Tongue (tissue), 3 donors: ENCODE measurements at places on chromosomes 2 and 18. TPM values are rescaled to one million over a fixed set of nuclear protein-coding genes. Genes with fewer than 3 reads are reported as not detected.

DNA sequence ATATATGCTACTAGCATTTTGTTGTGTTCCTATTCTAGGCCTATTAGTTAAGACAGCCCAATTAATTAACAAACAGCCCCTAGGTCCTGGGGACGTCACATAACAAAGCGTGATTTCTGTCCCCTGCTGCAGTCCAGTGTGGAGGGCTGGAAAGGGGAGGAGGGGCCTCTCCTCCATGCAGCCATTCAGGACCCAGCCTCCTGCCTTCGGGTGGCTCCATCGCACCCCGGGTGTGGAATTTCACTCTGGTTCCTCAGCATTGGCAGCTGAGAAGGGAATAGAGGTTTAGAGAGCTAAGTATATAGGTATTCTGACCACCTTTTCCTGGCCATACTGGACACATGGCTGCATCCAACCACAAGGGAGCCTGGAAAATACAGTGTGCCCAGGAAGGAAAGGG, 42.4 kb downstream of the MC2R start:
- DNase-seq: no peak

DNA sequence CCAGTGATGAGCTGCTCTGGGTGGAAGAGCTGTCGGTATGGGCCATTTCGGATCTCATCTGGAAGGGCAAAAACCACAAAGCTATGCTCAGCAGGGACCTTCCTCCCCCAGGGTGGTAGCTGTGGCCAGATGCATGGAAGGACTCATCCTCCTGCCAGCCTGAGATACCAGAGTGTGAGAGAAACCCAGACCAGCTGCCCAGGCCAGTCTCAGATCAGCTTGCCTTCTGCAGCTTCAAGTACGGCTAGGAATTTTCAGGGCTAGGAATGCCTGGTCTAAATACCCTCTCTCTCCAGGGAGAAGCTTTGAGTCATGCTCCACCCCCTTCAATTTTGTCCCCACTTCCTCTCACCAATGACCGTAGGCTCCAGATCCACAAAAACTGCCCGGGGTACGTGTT, 1.4 kb upstream of the TUBA4B start:
- DNase-seq: peak; percentile 17

- no peak for DNase-seq
Measured at GRCh38 chr2:43098539-43098938, 127.9 kb downstream of the ZFP36L2 start.

GRCh38 chr2:236047886-236048540, 120.2 kb downstream of the GBX2 start:
- no peak for DNase-seq

DNA sequence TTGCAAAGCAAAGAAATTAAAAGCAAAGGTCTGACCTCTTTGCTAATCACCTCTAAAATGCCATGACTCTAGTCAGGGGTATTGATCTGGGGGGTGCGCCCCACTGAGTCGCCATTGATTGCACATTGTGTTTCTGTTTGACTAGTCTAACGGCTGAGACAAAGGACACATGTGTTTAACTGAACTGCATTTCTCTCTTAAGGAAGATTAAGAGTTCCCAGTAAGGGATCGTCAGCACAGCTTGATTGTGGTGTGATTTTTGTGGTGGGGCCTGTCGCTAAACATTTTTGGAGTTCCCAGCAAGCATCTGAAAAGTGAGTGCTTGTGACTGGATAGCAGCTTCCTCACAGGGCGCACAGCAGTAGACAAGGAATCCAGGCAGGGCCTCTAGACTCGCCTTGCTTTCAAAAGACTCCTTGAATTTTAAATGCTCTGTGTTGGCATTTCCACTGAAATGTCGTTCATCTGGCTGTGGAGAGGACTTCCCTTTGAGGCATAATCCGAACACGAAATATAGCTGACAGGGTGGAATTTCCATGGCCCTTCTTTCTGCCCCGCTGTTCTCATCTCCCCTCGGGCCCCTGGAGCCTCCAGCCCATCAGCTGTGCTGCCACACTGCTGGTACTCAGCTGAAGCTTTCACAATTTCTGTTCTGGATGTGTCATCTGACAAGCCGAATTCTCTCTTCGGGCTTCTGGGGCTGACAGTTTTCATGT, 126.3 kb downstream of the FAM168B start:
- DNase-seq: no peak

- no peak for DNase-seq
Measured at GRCh38 chr2:66431274-66431642, 3.7 kb upstream of the MEIS1 start.

DNA sequence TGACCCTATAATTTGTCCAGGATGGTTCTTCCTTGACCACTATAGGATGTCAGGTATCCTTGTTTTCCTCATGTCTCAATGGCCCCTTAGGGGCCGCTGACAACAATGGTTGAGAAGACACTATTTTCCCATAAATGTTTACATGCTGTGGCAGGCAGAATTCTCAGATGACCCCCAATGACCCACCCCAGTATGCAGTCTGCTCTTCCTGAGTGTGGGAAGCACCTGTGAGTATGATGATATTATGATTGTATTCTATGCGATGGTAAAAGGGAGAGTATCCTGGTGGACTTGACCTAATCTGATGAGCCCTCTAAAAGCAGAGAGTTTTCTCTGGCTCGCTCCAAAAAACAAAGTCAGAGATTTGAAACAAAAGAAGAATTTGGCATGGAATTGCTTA, 123.1 kb upstream of the DLX2 start:
- DNase-seq: no peak

GRCh38 chr2:111618978-111619902, 264.8 kb downstream of the ANAPC1 start:
- DNase-seq: no peak

DNA sequence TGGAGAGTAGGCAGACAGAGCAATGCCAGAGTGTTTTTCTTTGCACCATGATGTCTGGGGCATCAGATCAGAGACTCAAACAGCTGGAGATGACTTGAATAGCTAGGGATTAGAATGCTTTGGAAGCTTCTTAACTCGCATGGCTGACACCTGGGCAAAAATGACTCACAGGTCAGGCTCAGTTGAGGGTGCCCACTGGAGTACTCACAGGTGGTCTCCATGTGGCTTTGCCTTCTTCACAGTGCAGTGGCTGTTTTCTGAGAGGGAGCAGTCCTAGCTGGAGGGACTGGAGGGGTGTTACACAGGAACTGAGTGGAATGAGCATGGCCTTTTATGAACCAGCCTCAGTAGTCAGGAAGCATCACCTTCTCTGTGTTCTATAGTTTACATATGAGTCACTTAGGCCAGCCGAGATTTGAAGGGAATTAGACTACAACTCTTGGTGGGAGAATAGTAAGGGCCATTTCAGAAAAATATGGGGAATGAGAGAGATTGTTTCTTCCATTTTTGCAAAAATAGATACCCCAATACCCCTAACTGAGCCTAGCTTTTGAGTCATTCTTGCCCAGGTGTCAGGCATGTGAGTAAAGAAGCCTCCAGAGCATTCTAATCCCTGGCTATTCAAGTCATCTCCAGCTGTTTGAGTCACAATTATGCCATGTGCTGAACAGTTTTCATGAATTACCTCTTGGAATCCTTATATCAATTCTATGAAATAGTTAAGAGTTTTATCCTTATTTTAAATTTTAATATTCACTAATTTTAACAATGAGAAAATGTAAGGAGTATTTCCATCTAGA, 7.1 kb upstream of the PPP1R1C start:
- no peak for DNase-seq

DNA sequence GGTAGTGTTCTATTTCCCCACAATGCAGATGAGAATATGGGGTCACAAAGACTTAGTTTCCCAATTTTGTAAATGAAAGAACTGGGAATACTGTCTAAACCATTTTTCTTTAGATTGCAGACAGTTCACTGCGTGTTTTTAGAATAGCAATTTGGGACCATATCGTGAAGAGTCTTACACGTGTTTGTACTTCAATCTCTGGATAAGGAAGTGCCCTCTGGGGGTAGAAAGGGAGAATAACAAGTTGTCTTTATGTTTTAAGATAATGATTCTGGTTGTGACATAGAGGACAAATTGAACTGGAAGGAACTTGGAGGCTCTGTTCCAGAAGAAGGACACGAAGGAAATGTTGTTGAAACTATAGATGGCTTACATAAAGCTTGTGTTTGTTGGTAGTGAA, 457.7 kb downstream of the CBLN2 start:
- DNase-seq: peak; percentile 25

DNA sequence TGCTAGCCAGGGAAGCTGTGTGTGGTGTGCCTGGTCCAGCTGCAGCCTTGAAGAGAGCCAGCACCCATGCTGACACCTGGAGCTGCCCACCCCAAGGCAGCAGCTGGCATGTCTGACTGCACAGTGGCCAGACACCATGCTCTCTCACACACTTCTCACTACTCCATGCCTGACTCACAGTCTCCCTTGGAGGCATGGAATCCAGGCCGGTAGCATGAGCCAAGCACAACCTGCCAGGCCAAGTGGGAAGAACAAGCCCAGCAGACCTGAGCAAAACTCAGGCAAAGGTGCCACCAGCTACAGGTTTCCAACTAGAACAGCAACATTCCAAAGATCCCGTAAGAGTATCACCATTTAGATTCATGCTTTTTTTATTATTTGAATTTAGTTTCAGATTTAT, 625.3 kb upstream of the LRRTM4 start:
- DNase-seq: no peak

DNA sequence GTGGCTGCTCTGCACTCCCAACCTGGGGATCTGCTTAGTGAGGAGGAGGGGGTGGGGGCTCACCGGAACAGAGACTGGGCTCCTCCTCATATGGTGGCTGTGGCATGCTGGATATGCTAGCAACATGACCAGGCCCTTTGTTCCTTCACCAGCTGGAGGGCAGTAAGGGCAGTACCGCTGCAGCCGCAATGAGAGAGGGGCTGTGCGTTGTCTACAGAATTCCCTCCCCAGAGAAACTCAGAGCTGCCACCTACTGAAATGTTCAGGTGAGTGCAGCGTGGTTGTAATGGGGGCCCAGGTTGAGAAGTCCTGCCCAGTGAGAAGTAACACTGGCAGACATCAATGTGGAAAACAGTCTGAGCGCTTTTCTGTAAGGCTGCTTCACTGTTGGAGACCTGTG, 1211.9 kb upstream of the NXPH2 start:
- DNase-seq: no peak

GRCh38 chr2:58347810-58348209, 106.7 kb upstream of the FANCL start:
- no peak for DNase-seq

- no peak for DNase-seq
Measured at GRCh38 chr2:50443288-50443687, 588.6 kb downstream of the NRXN1 start.

GRCh38 chr2:32614084-32614483, 13.8 kb upstream of the TTC27 start:
- DNase-seq: peak; percentile 13

DNA sequence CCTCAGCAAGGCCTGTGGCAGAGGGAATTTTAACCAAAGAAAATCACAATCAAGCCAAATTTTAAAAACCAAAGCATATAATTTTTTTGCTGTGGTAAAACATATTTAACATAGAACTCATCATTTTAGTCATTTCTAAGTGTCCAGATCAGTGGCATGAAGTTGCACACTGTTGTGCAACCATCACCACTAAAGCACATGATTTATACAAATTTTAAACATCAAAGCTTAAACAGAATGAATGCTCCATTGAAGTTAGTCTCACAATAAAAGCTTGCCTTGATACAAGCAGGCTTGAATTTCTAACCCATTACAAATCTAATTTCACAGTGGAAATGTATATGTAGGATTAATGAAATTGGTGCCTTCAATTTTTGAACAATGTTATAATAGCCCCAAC, 31.2 kb downstream of the FTCDNL1 start:
- DNase-seq: no peak

DNA sequence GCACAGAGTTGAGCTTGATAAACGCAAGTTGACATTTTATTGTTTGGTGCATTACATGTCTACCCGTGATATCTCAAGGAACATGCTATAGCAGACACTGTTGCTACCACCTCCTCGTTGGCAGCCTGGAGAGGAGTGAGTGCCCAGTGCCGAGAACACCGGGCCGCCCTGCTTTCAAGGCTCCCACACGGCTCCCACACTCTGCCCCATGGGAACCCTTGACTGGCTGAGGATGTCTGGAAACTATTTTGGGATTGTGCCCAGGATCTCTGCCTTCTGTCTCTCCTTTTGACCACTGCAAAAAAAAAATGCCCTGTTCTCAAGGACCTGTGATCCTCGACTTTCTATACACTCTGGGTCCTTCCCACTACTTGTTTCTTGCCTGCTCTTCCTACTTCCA, 21.1 kb downstream of the TET3 start:
- DNase-seq: no peak

DNA sequence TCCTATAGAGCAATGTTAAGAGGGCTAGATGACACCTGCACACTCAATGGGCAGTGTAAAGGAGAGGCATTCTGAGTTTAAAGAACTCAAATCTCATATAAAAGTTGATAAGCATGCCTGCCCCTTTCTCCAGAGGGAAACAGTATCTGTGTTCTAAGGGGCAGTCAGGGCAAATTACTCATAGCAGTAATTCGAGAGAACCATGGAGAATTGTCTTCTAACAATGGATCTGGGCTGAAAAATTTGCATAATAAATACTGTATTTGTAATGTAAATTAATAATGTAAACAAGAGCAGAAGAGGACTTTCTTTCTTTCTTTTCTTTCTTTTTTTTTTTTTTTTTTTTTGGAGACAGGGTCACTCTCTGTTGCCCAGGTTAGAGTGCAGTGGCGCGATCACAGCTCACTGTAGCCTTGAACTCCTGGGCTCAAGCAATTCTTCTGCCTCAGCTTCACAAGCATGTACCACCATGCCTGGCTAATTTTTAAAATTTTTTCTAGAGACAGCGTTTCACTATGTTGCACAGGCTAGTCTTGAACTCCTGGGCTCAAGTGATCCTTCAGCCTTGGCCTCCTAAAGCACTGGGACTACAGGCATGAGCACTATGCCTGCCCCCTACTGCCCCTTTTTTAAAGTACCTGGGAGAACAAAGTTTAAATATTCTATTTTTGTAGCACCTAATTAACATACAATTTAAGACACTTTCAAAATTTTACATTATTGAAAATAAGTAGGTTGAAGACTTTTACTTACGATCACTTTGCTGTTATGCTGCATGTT, 70.6 kb downstream of the OTX1 start:
- DNase-seq: no peak

- DNase-seq: peak; percentile 22
Measured at GRCh38 chr2:85405201-85406059, 4.7 kb downstream of the CAPG start.

DNA sequence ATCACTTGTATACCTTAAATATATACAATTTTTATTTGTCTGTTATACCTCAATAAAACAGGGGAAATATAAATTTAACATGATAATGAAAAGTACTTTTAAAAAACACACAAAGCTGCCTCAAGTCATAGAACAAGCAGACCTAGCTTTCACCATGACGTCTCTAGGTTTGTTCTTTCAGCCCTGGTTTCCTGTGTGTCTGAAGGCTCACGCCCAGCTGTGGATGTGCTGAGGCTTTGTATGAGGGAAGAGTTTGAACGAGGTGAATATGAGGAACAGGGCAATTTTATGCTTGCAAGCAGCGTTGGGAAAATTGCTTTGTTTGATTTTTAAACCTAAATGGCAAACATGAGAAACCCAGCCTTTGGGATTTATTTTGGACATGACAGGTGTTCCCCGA, 15.3 kb downstream of the SH3RF3 start:
- no peak for DNase-seq

Gene BOLL
- total RNA-seq: 2.8 TPM

Gene BIRC6
- total RNA-seq: 199 TPM

Gene PSTPIP2
- 3.8 TPM for total RNA-seq

Gene ADCYAP1
- 3.7 TPM for total RNA-seq

Gene RGPD3
- total RNA-seq: 1.1 TPM

Gene ANTXR1
- 104 TPM for total RNA-seq

Gene OSR1
- total RNA-seq: 20.1 TPM

Gene GPR45
- total RNA-seq: not detected

Gene CCDC74B
- 1.0 TPM for total RNA-seq

Gene KHK
- 1.6 TPM for total RNA-seq

Gene ERICH2
- total RNA-seq: 1.6 TPM

Gene POTEI
- total RNA-seq: 0.21 TPM

Gene NGEF
- 2.7 TPM for total RNA-seq
